Mesothelial cell of epicardium (in vitro differentiated cells): ENCODE measurements at places on chromosomes 5 and 9.
A peak's percentile ranks its signal among the peaks of the same experiment; 100 is the strongest.

DNA sequence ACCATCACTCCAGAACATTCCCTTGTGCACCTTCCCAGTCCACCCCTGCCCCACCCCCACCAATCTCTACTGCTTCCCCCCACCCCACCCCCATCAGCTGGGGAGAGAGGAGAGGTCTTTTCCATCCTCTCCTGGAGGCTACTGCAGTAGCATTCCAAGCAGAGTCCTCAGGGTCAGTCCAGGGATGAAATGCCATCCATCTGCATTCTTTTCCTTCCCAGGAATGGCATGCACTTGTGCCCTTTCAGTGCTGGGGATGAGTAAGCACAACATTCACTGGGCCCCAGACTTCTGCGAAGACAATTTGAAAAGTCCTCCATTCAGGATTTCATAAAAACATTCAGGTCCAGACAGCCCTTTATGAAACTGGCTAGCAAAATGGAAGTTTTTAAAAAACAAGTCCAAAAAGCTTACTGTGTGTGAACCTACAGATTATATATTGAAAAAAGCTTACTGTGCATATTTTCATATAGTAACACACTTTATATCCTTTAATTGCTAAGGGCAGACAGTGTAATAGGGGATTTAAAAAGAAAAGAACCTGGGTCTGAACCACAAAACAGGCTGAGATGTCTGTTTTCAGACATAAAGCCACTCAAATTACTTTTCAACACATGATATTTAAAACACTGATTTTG lies 50.0 kb upstream of the GOLPH3 start:
- DNase-seq = no peak
- peaks cover 27% of the 10 kb centered on the region for H3K4me1 ChIP-seq
- H3K27me3 ChIP-seq = no peaks in the 10 kb centered on the region
- H3K36me3 ChIP-seq = peaks cover 9% of the 10 kb centered on the region

DNA sequence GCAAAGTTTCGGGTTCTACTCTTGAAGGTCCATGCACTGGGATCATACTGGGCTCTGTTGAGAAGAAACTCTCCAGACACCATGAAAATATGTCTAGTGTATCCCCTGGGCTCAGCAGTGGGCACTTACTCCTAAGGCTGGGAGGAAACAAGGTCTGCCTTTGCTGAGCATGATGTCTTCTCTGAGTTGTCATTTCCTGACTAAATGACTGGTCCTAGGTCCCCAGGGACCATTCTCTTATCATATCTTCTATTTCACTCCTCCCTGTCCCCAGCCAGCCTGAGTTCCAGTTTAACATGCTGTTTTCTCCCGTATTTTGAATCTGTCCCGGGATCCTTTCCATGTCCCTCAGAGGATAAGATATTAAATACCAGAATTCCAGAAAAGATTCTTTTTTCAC lies 225.4 kb downstream of the MTRR start:
- peaks cover 21% of the 10 kb centered on the region for H3K27me3 ChIP-seq
- H3K4me1 ChIP-seq = peaks cover 6% of the 10 kb centered on the region
- no peak overlapping the region for H3K4me3 ChIP-seq
- H3K27ac ChIP-seq = no peak overlapping the region
- no peaks in the 10 kb centered on the region for H3K36me3 ChIP-seq

- no peak for DNase-seq
- H3K4me3 ChIP-seq = peak overlapping the region; percentile 65
- H3K27me3 ChIP-seq = peaks cover 55% of the 10 kb centered on the region
- no peak overlapping the region for H3K27ac ChIP-seq
Observed at GRCh38 chr5:179342577-179342976, 2.7 kb downstream of the ADAMTS2 start.

DNA sequence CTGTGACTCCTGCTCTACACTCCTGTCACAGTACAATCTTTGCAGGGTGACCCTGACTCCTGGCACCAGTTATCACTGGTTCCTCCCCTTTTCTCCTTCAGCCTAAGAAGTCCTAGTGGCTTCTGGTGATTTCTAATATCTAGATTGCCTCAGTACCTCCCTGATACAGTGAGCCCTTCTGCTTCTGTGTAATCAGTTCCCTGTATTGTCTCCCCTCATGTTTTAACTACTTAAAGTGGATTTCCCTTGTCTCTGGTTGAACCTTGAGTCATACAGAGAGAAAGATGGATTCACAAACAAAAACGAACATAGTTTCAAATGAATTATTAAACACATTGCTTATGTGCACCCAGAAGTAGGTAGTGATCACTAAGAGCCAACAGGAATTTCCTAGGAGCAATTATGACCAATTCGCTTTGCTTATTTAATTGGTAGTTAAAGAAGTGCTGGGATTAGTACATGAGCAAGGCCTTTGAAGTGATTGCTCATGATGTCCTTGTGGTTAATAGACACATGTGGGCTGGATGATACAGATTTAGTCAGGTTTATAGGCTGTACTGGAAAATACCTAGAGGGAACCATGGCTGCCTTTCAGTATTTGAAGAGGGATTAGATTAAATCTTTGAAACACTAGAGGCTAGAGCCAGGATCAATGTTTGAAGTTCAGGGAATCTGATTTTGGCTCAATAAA lies 145.8 kb upstream of the MEF2C start:
- H3K4me1 ChIP-seq = peaks cover 8% of the 10 kb centered on the region
- no peak overlapping the region for H3K27ac ChIP-seq
- H3K4me3 ChIP-seq = no peak overlapping the region
- no peak for DNase-seq
- peaks cover 2% of the 10 kb centered on the region for H3K36me3 ChIP-seq
- no peaks in the 10 kb centered on the region for H3K27me3 ChIP-seq

GRCh38 chr5:149598966-149599365 lies 17.7 kb downstream of the ARHGEF37 start:
- peaks cover 16% of the 10 kb centered on the region for H3K36me3 ChIP-seq
- H3K27ac ChIP-seq = no peak overlapping the region

GRCh38 chr5:2282893-2283292 lies 400.2 kb upstream of the IRX4 start:
- no peak overlapping the region for H3K27ac ChIP-seq
- H3K4me1 ChIP-seq = peaks cover 3% of the 10 kb centered on the region
- H3K4me3 ChIP-seq = no peak overlapping the region
- DNase-seq = no peak

DNA sequence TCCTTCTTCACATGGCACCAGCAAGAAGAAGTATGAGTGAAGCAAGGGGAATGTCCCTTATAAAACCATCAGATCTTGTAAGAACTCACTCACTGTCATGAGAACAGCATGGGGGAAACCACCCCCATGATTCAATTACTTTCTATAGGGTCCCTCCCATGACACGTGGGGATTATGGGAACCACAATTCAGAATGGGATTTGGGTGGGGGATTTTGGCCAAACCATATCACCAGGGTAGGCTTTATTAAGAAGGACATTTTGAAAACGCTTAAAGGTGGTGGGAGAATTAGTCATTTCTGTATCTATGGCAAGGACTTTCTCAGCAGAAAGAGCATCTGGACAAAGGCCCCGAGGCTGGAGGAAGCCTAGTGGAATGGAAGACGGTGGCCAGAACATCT lies 100.2 kb upstream of the ADAMTS16 start:
- H3K27ac ChIP-seq = no peak overlapping the region
- H3K36me3 ChIP-seq = no peaks in the 10 kb centered on the region
- H3K27me3 ChIP-seq = peaks cover 15% of the 10 kb centered on the region
- H3K4me3 ChIP-seq = no peak overlapping the region
- no peaks in the 10 kb centered on the region for H3K4me1 ChIP-seq
- no peak for DNase-seq

- peaks cover 54% of the 10 kb centered on the region for H3K36me3 ChIP-seq
- no peaks in the 10 kb centered on the region for H3K27me3 ChIP-seq
- no peak overlapping the region for H3K4me3 ChIP-seq
- no peak overlapping the region for H3K27ac ChIP-seq
Observed at GRCh38 chr5:33474004-33474403, 33.2 kb downstream of the TARS1 start.
